ENCODE measurements at places on chromosomes 6 and 20.

DNA sequence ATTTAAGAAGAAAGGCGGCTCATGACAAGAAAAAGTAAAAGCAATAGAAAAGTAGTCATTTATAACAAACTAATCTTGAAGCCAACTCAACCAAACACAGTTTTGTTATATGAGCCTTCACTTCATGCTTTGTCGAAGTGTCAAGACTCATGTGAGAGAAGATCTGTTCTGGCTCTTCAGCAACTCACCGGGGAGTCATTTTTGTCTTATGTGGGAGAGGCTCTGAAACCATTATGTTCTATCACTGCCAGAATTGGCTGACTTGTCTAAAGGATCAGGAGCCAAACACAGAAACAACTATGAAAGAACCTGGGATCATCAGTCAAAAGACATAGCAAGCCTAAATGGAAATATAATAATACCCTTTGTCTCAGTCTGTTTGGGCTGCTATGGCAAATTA is 105.2 kb downstream of the CDK19 start:
- DNase-seq: no peak

DNA sequence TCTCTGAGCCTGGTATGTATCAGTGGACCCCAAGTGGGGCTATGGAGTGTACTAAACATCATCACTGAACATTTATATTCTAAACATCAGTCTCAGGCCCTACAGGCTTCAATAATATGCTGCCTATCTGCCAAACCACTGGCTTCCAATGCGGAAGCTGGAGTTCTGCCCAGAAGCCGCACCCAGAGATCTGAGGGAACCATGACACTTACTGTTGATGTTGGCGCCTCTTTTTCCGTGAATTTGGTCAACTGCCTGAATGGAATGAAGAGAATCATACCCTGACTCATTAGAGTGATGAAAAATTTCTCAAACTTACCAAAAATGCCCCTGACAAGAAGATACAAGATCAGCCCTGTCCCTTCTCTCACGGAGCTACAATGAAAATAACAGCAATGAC is 66.2 kb downstream of the SLC22A23 start:
- DNase-seq: no peak

GRCh38 chr20:14214046-14214445 is 123.4 kb downstream of the FLRT3 start:
- no peak for DNase-seq

GRCh38 chr6:98835149-98836024 is 1.0 kb downstream of the POU3F2 start:
- DNase-seq: no peak

DNA sequence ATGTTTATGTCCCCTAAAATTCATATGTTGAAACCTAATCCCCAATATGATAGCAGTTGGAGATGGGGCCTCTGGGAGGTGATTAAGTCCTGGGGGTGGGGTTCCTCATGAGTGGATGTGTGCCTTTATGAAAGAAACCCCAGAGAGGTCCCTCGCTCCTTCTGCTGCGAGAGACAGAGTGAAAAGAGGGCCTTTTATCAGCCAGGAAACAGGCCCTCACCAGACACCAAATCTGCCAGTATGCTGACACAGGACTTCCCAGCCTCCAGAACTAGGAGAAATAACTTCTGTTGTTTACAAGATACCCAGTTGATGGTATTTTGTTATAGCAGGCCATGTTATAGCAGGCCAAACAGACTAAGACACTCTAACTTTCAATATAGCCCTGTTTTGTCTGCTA is 100.9 kb upstream of the NFATC2 start:
- no peak for DNase-seq

GRCh38 chr6:113394216-113394615 is 462.9 kb upstream of the MARCKS start:
- no peak for DNase-seq

DNA sequence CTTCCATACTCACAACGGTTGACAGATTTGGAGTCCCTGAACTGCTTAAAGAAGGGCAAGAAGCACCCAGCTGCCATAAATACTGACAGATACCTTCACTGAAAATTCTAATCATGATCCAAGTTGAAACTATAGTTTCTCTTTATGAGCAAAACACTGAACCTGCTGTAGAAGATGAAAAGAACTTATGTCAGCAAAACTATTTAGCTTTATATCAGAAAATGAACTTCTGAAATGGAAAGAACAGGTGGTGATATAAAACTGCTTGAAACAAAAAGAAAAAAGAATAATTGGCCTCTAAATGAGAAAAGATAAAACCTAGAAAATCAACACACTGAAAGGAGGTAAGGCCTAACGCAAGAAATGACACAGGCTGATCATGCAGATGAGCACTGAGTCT is 72.4 kb downstream of the HACE1 start:
- DNase-seq: no peak

DNA sequence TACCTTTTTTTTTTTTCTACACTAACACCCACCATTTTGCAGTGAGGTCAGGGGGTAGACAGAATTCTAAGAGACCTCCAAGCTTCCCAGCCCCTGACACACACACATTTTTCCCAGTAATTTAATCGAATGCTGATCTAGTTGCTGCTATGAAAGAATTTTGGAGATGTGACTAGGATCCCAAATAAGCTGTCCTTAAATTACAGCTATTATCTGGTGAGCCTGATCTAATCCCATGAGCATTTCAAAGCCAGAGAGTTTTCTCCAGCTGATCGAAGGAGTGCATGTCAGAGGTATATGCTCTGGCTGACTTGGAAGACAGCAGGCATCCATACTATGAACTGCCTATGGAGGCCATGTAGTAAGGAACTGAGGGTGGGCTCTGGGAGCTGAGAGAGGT is 503.8 kb upstream of the MARCKS start:
- no peak for DNase-seq

DNA sequence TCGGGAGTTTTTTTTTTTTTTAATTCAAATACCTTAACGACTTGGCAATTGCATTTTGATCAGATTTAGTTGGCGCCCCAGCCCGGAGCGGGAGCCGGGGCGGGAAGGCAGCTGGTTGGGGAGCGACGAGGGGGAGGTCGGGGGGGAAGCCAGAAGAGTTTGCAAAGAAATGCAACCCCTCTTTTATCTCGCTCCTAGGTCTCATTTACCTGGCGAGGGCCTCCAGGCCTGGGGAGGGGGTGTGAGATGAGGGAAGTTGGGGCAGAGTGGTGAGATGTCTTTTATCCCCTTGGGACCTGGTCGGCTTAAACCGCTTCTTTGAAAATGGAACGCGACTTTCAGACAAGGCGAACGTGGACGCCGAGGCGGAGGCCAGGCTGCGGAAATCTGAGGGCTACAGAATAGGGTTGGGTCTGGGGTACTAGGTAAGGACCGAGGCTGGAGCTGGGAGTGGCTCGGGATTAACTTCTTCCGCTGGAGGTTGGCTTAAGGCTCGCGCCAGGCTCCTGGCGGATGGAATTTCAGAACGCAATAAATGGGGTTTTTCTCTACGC is 40.3 kb downstream of the NCR2 start:
- no peak for DNase-seq

DNA sequence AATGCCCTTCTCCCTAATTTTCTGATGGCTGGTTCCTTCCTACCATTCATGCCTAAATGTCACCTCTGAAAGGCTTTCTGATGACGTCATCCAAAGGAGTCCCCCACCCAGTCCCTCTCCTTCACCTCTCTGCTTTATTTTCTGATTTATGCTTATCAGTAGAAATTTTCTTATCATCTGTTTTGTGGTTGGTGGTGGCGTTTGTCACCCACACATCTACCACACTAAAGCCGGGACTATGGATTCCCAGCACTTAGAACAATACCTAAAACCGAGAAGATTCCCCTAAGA is 9.0 kb downstream of the CNKSR3 start:
- no peak for DNase-seq

DNA sequence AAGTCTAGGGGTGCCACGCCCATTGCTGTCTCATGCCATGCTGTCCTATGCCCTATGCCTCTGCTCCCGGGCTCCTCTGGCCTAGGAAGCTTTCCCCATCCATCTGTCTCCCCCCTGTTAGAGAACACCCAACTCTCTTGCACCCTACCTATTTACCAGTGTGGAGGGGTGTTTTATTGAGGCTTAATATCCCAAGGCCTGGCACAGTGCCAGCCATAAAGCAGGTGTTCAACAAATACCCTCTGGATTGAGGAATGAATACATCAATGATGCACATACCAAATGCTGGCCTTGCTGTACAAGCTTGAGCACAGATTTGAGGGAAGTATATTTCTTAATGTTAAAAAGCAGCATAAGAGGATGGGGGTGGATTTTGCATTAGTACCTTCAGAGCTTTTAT is 38.3 kb downstream of the METTL24 start:
- DNase-seq: no peak

- DNase-seq: no peak
These were observed 54.2 kb upstream of the MLN start for GRCh38 chr6:33857932-33858475.

GRCh38 chr6:43913375-43914271 is 143.6 kb downstream of the VEGFA start:
- DNase-seq: no peak

All from activated CD8-positive, alpha-beta memory T cell treated with anti-CD3 and anti-CD28 coated beads, Interleukin-2, amount 50 U/mL, for 4 hours (primary cell).